ENCODE measurements at places on chromosomes 3 and 15.
A peak's percentile ranks its signal among the peaks of the same experiment; 100 is the strongest.

DNA sequence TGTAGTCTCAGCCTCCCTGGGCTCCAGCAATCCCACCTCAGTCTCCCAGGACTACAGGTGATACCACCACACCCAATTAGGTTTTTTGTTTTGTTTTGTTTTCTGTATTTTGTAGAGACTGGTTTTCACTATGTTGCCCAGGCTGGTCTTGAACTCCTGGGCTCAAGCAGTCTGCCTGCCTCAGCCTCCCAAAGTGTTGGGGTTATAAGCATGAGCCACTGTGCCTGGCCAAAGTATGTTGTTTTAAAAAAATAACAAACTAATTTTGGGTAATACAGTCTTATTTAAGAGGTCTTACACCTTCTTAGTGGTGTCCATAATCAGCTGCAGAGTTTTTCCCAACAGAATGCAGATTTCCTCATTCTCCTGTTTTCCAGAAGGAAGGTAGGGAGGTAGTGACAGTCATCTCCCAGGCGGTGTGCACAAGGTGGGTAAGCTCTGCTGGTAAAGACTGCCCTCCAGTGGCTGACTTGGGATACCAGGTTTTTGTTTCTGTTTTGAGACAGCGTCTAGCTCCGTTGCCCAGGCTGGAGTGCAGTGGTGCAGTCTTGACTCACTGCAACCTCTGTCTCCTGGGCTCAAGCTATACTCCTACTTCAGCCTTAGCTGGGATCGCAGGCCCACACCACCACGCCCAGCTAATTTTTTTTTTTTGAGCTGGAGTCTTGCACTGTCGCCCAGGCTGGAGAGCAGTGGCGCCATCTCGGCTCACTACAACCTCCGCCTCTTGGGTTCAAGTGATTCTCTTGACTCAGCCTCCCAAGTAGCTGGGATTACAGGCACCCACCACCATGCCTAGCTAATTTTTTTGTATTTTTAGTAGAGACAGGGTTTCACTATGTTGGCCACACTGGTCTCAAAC lies 58.4 kb downstream of the MAP6D1 start:
- DNase-seq = peak; percentile 78

DNA sequence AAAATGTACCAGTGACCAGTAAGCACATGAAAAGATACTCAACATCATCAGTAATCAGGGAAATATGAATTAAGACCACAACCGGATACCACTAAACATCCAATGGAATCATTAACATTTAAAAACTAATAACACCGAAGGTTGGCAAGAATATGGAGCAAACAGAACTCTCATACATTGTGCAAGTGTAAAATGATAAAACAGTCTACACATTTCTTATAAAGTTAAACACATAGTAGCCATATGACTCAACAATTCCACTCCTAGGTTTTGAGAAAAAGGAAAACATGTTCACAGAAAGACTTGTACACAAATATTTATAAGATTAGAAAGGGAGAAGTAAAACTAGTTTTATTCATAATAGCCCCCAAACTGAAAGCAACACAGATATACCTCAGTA lies 60.3 kb upstream of the SLCO2A1 start:
- no peak for DNase-seq

- no peak for DNase-seq
Measured at GRCh38 chr15:67185621-67186225, 68.7 kb downstream of the AAGAB start.

DNA sequence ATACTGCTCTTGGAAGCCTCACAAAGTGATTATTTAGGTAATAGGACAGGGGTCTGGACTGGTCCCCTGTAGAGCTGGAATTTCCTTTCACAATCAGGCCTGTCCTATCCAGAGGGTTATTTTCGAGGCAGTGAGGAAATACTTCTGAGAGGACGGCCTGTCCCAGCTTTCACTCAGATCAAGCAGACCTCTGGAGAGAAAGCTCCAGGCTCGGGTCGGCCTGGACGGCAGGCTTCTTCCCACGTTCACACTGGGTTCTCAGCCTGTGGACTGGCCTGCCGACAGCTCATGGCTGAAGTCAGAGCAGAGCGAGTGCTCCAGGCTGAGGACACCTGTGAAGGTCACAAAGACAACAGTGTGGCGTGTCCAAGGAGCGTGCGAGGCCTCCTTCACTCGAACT lies 405.3 kb downstream of the VPS13C start:
- DNase-seq = no peak

GRCh38 chr3:191973820-191974219 lies 512.9 kb downstream of the PYDC2 start:
- DNase-seq = no peak

DNA sequence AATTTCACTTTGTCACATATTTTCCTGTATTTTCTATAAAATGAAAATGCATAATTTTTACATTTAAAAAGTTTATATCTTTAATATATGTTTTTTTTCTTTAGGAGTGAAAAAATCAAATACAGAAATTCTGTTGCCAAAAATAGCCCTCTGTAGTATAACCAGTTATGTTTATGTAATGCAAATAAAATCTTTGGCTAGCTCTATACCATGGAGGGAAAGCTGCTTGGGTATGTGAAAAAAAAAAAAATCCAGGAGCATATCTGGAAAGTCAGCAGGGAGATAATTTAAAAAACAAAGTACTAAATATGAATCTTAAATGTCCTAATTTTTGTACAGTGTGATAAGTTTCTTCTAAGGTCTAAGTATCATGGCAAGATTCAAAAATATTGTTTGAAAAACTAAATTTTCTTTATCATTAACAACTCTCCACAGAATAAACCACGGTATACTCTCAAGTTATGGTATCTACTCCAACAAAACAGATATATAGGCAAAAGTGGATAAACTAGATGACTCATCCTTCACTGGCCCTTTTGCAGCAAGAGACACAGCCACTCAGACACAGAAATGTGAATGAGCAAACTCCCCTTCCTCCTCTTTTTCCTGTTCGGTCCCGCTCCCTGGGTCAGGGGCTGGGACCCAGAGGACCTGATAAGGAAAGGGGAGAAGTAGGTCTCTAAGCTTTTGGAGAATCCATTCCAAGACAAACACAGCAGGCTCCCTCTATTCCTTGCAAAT lies 66.6 kb downstream of the PDZRN3 start:
- no peak for DNase-seq

- no peak for DNase-seq
Measured at GRCh38 chr3:52328536-52329080, 12.5 kb downstream of the DNAH1 start.

DNA sequence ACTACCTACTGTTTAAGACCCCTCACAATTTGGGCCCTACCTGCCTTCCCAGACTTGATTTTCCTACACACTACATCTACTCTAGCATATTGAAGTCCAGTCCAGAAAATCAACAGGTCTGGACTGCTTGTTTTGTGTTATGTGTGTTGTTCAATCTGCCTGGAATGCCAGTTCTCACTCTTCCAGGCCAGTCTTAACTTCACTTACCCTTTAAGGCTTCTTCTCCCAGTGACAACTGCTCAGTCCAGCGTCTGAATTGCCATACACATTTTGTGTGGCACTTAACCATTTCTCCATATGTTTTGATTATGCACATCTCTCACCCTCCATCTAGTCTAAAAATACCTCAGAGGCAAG lies 1.1 kb downstream of the TICRR start:
- DNase-seq = no peak

- no peak for DNase-seq
Measured at GRCh38 chr15:45093622-45094357, 20.2 kb downstream of the DUOX2 start.

DNA sequence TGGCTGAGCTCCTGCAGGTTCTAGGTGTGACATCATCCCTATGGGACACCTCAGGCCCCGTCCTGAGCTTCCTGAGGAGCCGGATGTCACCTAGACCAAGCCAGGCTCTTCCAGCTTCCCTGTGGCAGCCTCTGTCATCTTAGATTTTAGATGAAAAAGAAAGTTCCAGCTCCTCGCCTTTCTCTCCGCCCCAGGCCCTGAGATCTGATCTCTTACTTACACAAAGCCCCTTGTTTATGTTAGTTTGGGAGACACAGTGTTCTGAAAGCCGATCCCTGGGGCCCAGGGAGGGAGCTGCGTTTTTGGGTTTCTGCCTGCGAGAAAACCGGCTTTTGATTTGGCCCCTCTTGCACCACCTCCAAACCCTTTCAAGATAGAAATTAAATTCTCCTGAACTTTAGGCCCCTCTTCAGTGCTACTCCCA lies 40.2 kb upstream of the FAM107A start:
- DNase-seq = no peak

GRCh38 chr3:50604110-50604621 lies 7.4 kb downstream of the CISH start:
- DNase-seq = no peak

GRCh38 chr3:56001537-56001936 lies 466.7 kb downstream of the ERC2 start:
- DNase-seq = no peak

DNA sequence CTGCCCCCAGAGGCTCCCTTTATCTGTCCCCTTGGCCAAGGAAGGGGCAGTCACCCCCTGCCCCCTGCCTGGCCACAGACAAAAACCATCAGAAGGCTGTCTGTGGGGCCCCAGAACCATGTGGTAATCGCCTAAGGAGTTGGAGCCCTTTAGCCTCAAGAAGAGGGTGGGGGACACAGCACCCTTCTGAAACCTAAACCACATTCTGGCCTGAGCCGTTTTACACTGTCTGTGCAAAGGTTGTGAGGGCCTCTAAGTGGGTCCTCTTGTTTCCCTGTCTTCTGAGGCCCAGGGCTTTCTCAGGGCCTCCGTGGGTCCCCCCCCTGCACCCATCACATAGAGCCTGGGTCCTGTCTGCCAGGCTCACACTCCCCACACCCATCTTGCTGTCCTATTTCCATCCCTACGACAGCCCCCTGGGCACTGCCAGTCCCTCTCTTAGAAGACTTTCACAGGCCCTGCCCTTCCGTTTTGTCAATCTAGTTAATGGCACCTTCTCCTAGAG lies 17.9 kb upstream of the RPUSD3 start:
- DNase-seq = peak; percentile 47

GRCh38 chr3:143166376-143166775 lies 46.8 kb downstream of the CHST2 start:
- DNase-seq = no peak

- DNase-seq = no peak
Measured at GRCh38 chr15:60899322-60899966, 329.7 kb downstream of the RORA start.

DNA sequence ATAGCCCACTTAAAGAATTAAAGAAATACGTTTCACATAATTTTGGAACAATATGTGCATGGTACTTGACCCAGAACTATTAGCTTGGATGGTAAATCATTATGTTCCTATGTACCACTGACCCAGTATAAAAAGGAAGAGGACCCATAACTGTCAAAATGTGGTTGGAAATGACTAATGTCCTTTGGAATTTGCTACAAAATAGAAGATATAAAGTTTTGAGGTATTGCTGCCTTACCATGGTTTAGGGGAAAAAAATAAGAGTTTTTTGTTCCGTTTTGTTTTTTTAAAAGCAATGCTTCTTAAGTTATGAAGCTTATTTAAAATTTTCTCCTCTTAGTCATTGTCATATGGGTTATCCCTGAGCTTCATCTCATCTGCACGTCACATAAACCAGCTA lies 15.8 kb upstream of the TFDP2 start:
- no peak for DNase-seq

DNA sequence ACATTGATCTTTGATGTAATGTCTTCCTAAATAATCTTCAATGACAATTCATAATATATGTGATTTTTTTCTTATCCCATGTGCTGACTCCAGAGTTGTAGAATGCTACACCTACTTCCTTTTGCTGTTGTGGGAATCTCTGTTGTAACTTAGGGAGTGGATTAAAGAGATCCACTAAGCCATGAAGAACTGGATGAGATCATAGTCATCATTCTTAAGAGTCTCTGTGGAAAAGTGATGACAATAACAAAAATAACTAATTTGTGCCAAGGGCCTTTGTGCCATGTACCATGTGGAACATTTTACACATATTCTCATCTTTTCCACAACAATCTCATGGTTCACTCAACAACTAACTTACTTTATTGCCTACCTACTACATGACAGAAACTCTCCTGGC lies 162.9 kb upstream of the PDZRN3 start:
- DNase-seq = no peak

- no peak for DNase-seq
Measured at GRCh38 chr15:73630921-73631362, 2.2 kb downstream of the NPTN start.

- DNase-seq = no peak
Measured at GRCh38 chr3:171890398-171890797, 47.2 kb downstream of the TMEM212 start.

DNA sequence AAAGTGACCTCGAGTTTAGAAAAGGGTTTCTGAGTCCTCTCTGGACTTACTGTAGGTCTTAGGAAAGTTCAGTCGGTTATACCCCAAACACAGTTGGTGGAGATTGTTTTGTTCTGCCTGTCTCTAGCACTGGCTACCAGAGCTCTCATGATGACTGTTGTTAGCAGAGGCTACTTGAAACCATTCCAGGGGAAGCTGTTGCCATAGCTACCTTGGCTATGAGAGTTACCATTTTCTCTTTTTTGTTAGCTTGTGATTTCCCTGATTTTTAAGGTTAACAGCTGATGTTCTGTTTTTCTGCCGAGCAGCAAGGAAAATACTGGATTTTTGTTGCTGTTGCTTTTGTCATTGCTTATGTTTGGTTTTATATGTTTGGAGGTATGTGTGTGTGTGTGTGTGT lies 26.7 kb downstream of the ABHD2 start:
- DNase-seq = no peak

- DNase-seq = no peak
Measured at GRCh38 chr15:99117563-99118257, 12.8 kb downstream of the SYNM start.

GRCh38 chr3:192928720-192929119 lies 11.1 kb upstream of the MB21D2 start:
- DNase-seq = no peak

GRCh38 chr3:158590223-158590622 lies 19.2 kb downstream of the MLF1 start:
- DNase-seq = no peak

DNA sequence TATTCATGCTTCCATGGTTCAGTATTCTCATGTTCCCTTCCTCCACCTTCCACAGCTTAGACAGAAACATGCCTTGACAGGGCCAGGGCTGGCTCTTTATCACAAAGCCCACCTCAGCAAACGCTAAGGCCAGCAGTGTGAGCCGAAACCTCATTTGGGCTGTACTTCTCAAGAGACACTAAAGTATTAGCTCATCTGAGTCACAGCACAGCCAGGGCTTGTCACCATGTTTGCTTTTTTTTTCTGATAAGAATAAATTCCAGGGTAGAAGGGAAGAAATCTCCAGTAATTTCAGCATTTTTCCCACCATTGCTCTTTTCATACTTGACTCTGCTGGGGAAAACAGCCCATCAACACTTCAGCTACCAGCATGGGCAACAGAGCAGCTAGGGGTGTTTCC lies 95.4 kb downstream of the MYLK start:
- no peak for DNase-seq

- DNase-seq = no peak
Measured at GRCh38 chr3:42741796-42742195, 31.3 kb downstream of the CCDC13 start.

- no peak for DNase-seq
Measured at GRCh38 chr3:179297971-179298725, 24.7 kb upstream of the ZNF639 start.

GRCh38 chr3:129317014-129317771 lies 38.5 kb downstream of the HMCES start:
- no peak for DNase-seq

- DNase-seq = no peak
Measured at GRCh38 chr15:101611007-101611406, 41.2 kb downstream of the TM2D3 start.
